ENCODE measurements at places on chromosomes 1 and 21.
A peak's percentile ranks its signal among the peaks of the same experiment; 100 is the strongest.

- no peak for DNase-seq
These were observed 80.5 kb upstream of the SOX13 start for GRCh38 chr1:203992440-203992839.

- DNase-seq: no peak
These were observed 35.7 kb upstream of the MAN1C1 start for GRCh38 chr1:25580927-25581326.

DNA sequence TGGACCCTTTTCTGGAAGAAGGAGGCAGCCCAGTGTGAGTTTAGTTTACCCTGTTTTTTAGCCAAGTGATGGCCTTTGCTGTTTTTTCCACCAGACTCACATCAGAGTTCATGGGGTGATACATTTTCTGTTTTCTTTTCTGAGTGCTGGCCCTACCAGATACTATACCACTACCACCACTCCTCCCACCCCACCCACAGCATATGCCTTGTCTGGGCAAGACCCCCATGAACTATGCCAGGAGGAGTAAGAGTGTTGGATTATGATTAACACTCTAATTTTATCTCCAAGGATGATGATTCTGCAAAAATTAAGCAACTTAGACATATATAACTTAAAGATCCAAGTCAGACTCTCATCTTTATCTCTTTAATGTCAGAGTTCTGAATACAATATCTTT is 26.1 kb downstream of the FABP3 start:
- DNase-seq: no peak

DNA sequence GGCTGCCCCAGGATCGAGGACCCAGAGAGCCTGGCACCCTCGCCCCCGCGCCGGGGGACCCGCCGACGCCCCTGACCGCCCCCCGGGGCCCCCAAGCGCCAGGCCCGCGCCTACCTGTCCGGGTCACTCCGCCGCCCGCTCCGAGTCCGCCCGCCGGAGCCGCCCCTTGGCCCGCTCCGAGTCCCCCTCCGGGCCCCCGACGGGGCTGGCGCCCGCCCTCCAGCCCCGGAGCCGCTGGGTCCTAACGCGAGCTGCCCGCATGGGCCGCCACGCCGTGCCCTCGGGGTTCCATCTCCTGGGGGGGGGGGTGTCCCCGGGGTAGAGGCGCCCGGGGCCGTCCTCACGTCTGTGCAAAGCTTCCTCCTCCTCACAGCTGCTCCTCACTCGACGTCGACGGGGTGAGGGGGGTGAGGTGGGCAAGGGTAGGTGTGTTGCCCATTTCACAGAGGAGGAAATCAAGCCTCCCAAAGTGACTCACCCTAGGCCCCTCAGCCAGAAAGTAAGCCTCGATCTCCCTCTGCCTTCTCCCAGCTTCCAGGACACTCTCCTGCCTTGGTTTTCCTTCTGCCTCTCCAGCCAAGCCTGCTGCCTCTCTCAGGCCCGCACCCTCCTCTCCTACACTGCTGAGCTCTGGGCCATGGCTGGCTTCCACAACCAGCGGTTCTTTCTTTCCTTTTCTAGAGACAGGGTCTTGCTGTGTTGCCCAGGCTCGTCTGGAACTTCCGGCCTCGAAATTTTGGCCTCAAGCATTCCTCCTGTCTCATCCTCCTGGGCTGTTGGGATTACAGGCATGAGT is at the start of gene MFAP2:
Gene MFAP2 (minus strand): TSS at position 148 of the 796 bp plus-strand sequence. CDS start 2,347 bp downstream, outside the sequence.
- DNase-seq: peak; percentile 58

- DNase-seq: no peak
These were observed 17.7 kb downstream of the TCP10L start for GRCh38 chr21:32567626-32568025.

DNA sequence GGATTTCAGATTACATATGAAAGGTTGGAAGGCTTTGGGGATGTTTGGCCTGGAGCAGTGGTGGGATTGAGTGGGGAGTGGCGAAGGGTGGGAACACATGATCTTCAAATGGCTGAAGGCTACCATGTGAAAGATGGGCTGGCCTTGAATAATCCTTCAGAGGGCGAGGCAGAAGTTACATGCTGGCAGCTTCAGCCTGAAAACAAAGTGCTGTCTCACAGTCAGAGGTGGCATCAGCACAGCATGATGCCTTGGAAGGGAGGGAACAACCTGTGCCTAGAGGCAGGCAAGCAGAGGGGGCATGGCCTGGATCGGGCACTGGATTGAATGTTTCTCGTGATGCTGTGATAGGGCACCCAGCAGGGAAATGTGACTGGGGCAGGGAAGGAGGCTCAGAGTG is 130.8 kb downstream of the BEND5 start:
- no peak for DNase-seq

GRCh38 chr1:247487057-247487456 is 29.2 kb upstream of the OR2B11 start:
- DNase-seq: peak; percentile 5

DNA sequence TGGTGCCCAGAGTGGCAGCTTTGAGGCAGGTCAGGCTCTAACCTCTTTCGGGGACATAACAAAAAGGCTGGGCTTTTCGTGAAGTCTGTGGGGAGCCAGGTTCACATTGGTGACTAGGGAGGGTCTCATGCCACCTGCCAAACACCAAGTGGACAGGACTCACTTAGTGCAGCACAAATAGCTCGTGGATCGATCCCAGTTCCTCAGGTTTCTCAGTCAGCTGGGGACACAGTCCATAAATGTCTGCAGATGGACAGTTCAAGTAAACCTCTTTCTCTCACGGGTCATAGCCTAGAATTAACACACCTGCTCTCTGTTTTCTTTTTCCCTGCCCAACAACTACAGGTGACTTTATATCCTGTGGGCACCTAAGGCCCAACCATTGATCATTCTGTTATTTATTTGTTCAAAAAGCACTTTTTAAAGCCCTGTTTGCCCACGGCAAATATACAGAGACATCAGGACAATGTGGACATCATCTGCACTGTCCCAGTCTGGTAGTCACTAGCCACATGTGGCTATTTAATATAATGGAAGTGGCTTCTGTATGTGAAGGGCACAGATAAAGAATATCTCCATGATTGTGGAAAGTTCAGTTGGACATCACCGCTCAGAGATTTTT is 53.5 kb downstream of the CAPN2 start:
- DNase-seq: no peak

- DNase-seq: no peak
These were observed 52.0 kb upstream of the FGGY start for GRCh38 chr1:59244891-59245290.

GRCh38 chr1:219121679-219122078 is 52.0 kb upstream of the LYPLAL1 start:
- DNase-seq: no peak
